Dorsolateral prefrontal cortex (tissue), 122 donors: ENCODE measurements at places on chromosomes 16 and 17.

- DNase-seq: no peak
These were observed 44.7 kb upstream of the MEAK7 start for GRCh38 chr16:84548971-84549844.

DNA sequence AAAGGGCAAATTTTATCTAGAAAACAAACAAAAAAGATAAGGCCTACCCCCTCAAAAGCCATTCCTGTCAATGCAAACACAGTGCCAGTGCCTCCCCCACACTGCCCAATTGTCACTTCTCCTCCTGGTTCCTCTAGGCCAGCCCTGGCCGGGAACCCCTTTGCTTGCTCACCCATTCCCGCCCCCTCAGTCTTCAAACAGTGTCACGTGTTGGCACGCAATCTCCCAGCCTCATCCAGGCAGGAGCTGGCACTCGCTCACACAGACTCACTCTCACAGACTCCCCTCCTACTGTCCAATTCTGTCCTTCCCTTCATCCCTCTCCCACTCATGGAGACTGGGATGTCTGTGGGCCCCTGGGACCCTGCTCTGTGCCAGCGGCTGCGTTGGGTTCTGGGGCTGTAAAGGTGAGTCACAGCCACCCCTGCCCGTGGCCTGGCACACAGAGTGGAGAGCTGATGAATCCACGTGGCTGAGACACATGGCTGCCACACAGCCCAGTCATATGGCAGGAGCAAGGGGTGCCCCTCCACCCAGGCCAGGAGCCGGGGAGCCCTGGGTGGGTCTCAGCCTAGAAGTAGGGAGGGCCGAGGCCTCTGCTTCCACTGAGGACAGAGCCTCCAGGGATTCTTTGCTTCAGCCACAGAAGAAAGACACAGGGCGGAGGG is 54.8 kb downstream of the VAC14 start:
- peak; percentile 36 for DNase-seq

DNA sequence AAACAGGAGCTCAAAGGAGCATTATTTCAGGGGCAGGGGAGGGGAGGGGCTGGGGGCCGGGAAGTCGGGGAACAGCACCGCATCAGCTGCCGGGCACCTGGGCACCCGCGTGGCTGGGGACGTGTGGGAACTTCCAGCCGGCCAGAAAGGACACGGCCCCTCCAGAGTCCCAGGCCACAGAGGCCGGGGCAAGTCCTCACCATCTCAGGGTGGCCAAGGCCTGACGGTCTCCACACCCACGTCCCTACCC is 1.1 kb downstream of the PGAP6 start:
- DNase-seq: no peak

GRCh38 chr17:29114141-29114540 is 66.1 kb downstream of the MYO18A start:
- no peak for DNase-seq

DNA sequence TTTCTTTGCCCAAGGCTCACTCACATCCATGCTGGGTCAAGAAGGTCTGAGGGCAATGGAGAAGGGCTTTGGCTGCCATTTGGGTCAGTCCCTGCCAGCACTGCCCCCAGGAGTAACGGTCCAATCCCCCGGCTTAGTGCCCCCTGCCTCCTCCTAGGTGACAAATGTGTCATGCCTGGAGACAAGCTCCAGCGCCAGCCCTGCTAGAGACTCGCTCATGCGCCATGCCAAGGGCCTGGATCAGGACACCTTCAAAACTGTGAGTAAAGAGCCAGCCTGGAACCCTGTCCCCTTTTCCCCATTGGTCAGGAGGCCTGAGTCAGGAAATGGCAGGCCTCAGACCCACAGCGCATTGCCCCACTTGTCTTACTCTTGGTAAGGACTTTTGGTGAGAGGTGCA is 3.3 kb downstream of the CHCT1 start:
- DNase-seq: no peak

DNA sequence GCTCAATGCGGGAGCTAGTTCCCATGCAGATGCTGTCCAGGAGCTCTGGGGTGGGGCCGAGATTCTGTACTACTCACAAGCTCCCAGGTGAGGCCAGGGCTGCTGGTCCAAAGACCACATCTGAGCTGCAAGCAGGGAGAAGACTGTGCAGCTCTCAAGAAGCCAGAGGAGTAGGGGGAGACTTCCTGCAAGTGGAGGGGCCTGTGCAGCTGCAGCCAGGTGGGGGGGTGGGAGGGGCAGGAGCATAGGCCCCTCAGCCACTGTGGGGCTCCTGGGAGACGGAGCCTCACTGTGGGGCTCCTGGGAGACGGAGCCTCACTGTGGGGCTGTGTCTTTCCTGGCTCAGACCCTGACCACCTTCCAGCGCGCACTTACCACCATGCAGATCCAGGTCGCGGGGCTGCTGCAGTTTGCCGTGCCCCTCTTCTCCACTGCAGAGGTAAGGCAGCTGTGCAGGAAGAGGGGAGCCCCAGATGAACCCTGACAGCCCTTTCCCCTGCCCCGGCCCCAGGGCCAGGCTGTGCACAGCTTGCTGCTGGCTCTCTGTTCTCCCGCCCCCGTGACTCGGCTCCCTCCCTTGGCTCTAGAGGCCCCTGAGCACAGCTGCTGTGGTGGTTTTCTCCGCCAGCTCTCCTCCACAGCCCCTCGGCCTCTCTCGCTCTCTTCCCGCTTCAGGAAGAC is 24.3 kb upstream of the DNAI2 start:
- peak; percentile 53 for DNase-seq

DNA sequence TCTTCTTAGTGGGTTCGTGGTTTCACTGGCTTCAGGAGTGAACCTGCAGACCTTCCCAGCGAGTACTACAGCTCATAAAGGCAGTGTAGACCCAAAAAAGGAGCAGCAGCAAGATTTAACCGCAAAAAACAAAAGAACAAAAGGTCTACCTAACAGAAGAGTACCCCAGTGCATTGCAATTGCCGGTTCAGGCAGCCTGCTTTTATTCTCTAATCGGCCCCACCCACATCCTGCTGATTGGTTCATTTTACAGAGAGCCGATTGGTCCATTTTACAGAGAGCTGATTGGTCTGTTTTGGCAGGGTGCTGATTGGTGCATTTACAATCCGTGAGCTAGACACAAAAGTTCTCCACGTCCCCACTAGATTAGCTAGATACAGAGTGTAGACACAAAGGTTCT is 2.0 kb upstream of the ARRB2 start:
- DNase-seq: peak; percentile 65

DNA sequence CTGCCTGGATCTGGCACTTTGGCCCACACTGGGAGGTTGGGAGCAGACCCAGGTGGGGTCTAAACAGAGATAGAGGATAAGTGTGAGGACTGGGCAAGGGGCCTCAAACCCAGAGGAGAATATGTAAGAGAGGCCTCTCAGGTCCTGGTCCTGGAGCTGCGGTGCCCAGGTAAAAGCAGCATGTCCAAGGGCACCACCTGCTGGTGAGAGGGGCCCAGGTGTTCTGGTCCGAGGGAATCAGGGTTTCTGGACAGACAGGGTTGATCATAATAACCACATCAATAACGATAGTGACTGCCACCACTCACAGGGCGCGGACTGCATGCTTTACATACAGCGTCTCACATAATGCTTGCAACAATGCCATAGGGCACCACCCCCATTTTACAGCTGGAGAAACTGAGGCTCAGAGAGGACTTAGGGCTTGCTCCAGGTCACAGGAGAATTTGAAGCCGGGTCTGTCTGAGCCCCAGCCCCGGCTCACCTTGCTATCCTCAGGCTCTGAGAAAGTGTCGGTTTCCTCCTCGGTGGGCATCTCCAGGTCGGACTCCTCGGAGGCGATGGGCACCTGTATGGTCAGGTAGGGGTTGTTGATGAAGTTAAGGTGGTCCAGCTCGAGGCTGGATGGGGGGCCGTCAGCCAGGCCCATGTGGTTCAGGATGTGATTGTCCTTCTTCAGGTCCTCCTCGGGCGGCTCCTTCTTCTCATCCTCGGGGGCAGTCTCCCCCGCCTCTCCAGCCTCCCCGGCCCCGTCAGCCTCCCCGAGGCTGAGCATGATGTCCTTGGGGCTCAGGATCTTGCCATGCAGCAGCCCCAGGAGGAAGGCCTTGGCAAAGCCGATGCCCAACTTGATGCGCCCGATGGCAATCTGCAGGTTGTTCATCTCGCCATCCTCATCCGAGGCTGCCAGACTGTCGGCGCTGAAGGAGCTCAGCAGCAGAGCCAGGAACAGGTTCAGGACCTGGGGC is 19.1 kb upstream of the CD79B start:
- DNase-seq: no peak

- no peak for DNase-seq
These were observed 4.3 kb upstream of the AKAP1 start for GRCh38 chr17:57080718-57081117.

GRCh38 chr17:61352408-61352770 is 47.3 kb upstream of the TBX2 start:
- no peak for DNase-seq
